ENCODE measurements at places on chromosomes 2 and 18.
A peak's percentile ranks its signal among the peaks of the same experiment; 100 is the strongest.

DNA sequence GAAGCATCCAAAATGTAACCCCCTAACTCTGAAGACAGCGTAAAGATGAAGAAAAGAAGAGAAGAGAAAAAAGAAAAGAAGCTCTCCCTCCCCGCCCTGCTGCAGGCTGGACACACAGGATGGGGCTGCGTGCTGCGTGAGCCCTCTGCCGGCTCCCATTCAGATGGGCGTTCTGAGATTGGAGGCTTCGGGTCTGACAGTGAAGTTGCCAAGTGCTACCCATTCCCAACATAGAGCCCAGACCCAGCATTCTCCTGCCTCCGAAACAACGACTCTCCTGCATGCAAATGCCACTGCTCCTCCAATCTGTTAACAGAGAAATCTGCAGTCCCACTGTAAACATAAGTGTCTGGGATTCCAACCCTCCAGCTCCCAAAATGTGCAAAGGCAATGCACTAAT, 234.9 kb downstream of the BCL11A start:
- DNase-seq: no peak

- DNase-seq: no peak
These were observed 58.4 kb downstream of the CTDP1 start for GRCh38 chr18:79738041-79738461.

DNA sequence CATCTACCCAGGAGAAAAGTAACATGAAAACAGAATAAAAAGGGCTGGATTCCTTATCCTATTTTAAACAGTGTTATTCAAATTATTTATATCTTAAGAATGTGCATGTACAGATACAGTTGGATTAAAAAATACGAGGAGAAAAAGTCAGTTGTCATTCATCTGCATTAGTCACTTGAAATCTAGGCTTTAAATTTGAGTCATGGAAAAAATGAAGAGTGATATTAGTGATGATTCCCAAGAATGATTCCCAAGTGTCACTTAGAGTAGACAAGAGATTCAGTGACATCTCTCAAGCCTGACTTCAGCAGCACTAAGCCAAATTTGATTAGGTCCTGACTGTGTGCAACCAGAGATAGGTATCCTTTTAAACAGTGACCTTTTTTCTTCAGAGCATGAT, 394.2 kb downstream of the IRS1 start:
- no peak for DNase-seq

GRCh38 chr2:101150306-101151145, 656 bp downstream of the TBC1D8 start:
- no peak for DNase-seq

- DNase-seq: no peak
These were observed 197.7 kb upstream of the STON1 start for GRCh38 chr2:48332286-48332685.

- no peak for DNase-seq
These were observed 287.2 kb upstream of the LINC00305 start for GRCh38 chr18:64436111-64436510.

DNA sequence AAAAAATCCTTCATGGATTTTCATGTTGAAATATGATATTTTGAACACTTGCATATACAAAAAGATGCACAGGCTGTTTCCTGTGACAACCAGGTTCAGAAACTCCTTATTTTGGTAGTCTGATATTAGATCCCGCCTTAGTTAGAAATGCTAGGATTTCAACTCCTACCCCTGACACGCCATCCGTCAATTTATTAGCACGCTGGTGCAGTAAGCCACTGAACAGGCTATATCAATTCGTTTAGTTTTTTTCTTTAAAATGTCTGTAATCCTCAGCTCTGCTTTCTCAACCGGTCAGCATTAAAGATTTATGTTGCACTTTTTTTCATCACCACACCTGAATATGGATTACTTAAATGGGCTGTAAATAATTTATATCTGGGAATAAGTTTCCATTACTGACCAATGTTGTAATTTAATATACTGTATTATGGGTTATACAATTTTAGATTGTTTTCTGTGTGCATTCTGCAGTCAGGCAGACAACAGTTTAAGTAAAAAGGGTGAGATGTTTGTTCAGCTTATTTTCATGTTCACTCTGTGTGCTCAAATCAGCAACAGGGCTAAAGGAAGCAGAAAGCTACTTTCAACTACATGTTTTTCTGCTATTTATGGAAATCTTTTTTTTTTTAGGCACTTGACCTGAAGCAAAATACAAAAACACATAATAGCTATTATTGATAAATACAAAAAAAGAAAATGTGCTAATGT, 227.7 kb downstream of the ARHGAP15 start:
- no peak for DNase-seq

- DNase-seq: peak; percentile 74
These were observed 52.8 kb upstream of the IL1RL1 start for GRCh38 chr2:102258386-102259074.

DNA sequence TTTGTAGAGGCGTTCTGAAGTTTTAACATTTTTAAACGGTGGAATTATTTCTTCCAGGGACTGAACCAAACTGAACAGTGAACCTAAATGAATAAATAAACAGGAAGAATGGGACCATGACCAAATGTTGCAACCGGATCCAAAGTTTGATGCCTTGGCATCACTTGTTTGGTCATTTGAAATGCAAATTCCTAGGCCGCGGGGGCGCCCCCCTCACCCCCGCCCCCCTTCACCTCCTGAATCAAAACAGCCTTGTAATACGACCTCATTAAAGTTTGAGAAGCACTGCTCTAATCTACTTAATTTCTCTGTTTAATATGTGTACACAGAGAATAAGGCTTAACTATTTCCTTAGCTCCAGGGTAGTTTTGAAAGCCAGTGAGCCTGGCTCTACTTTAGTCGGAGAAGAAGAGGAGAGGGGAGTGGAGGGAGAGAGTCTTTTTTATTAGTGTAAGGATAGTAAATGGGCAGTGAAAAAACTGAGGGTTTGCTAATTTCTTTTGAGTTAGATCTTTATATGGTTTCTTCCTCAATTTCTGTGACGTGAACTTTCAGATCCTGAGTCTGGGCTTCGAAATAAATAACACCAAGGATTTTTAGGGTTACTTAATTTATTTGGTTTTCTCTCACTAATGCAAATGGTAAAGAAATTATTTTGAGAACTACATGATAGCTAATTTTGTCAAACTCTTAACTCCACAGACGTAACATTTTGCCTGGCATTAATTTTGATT, 5.7 kb downstream of the C2orf80 start:
- no peak for DNase-seq

DNA sequence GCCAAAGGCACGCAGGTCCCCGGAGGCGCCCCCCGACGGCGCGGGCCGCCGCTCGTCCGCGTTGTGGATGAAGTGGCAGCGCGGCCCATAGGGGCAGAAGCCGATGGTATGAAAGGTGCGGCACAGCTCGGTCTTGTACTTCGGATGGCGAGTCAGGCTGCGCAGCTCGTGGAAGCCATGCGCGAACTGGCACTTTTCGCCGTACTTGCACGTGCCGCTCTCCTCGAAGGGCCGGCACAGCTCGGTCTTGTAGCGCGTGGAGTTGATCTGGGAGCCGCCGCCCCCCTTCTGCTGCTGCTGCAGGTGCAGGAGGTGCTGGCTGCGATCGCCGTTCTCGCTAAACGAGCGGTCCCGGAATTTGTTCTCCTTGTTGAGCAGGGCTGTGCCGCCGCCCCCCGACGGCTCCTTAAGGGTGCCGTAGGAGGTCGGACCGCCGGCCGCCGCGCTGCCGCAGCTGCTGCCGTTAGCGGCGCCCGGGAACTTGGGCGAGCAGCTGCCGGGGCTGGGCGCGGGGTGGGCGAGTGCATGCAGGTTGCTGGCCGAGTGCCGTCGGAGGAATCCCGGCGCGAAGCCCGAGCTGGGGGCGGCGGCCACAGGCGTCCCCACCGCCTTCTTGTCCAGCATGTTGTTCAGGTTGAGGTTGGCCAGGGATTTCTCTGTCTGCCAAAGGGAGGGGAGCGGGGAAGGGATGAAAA, 1.2 kb downstream of the ZFP36L2 start:
- no peak for DNase-seq

DNA sequence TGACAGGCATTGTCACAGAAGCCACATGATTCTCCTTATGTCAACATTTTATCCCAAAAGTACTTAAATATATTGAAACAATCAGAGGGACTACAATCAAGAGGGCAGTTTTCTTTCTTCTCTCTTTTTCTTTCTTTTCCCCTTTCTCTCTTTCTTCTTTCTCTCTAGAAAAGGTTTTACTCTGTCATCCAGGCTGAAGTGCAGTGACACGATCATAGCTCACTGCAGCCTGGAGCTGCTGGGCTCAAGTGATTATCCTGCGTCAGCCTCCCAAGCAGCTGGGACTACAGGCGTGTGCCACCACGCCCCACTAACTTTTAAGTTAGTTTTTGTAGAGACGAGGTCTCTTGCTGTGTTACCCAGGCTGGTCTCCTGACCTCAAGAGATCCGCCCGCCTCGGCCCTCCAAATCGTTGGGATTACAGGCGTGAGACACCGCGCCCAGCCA, 1.0 kb upstream of the PRKD3 start:
- no peak for DNase-seq

- no peak for DNase-seq
These were observed 55.0 kb downstream of the CHST9 start for GRCh38 chr18:27130065-27130630.

- no peak for DNase-seq
These were observed 6.2 kb upstream of the PLCL1 start for GRCh38 chr2:197798187-197798586.
